ENCODE measurements at places on chromosomes 5 and 9.

DNA sequence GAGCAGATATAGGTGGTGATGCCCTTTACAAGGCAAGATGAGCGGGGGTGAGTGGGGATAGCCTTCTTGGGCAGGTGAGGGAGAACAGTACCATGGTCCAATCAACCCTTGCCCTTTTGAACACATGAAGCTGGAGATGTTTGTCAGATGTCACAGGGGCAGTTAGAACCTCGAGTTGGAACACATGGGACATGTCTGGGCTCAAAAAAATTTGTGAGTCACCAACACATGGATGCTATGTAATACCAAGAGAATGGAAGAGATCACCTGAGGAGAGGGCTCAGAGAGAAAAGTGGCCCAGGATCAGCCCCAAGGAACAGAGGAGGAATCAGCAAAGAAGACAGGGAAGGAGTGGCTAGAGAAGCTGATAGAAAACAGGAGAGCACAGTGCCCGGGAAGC lies 4.7 kb downstream of the PHYKPL start:
- DNase-seq = no peak

DNA sequence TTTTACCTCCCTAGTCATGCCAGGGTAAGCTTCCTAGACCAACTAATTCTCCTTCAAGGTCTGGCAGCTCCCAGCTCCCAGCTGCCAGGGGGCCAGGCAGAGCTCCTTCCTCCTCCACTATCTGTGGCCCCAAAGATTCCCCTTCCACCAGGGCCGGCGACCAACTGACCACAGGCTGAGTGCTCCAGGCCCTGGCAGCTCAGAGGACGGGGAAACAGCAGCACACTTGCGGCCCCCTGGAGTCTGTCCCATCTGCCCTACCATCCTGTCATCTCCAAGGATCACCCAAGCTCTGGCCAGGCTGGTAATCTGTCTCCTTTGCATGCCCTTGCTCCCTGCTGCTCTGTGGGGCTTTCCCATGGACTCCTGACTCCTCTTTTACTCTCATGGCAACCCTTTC lies 31.2 kb upstream of the BASP1 start:
- no peak for DNase-seq

DNA sequence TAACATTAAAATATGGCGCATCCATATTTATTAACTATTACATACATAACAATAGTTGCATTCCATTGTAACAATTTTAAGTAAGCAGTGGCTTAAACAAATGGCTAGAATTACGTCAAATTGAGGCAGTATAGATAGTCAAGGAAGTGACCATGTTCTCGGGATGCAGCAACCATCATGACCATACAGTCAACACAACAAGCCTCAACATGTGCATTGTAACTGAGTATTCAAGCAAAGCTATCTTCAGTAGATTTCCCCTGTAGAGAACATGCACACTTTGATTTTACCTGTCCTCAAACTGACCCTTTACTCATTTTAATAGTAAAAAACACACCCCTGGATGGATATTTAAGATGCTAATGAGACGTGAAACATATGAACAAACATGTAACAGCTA lies 356.4 kb downstream of the HINT1 start:
- DNase-seq = no peak

- DNase-seq = peak; percentile 77
These were observed 75.1 kb downstream of the FGF18 start for GRCh38 chr5:171494452-171495121.

DNA sequence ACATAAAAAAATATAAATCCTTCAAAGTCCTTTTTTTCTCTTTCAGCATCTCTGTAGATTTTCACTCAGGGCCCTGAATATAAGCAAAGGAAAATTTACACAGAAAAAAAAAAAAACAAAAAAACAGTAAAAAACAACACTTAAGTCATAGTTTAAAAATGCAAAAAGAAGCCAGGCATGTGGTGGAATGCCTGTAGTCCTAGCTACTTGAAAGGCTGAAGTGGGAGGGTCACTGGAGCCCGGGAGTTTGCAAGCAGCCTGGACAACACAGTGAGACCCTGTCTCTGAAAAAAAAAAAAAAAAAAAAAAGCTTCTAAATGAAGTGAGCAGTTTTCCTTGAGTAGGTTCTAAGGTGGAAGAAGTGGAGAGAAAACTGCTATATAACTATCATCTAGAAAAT lies 55.0 kb upstream of the BNC2 start:
- no peak for DNase-seq

- no peak for DNase-seq
These were observed 231.3 kb downstream of the NPR3 start for GRCh38 chr5:32942225-32942989.

GRCh38 chr9:123090956-123091355 lies 57.5 kb downstream of the GPR21 start:
- no peak for DNase-seq

DNA sequence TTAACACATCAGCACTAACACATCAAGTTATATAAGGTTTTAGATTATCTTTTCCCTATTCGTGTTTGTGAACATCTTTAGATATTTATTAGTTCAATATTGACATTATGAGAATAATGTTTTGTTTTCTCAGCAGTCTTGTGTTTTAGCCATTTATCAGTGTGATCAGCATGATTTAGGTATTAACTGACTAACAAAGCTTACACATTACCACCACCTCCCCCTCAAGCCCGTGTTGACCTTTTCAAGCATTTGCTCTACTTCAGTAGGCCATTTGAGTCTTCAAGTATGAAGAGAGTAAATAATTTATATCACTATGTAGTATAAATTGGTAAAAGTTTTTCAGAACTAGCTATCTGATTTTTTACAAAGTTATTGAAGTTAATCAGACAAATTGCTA lies 6.9 kb downstream of the PBX3 start:
- no peak for DNase-seq

DNA sequence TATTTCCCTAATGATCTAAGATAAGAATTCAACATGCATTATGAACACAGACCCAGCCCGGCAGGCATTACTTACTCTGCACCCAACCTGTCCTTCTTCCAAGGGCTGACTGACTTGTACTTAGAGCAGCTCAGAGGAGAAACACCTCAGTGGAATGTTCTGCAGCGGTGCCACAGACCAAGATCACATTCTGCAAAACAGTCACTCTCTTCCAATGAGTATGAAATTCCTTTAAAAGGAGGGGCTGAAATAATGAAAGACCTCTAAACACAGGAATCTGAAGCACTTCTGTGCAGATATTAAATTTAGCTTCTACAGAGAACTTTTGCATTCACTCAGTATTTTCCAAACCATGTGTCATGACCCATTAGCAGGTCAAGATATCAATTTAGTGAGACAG lies 172.9 kb downstream of the ZDHHC21 start:
- DNase-seq = no peak

DNA sequence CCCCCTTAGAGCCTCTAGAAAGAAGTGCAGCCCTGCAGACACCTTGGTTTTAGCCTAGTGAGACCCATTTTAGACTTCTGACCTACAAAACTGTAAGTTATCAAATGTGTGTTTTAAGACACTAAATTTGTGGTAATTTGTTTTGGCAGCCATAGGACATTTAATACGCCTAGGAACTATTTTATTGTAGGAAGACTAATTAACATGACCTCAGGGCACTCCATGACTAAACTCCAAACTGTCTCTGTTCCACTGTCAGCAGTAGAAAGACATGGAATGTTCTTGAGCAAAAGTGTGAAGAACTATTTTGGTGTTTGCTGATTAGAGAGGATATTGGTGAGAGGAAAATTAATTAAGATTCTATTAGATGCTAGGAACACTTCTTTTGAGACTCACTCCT lies 4.1 kb upstream of the APC start:
- DNase-seq = no peak

DNA sequence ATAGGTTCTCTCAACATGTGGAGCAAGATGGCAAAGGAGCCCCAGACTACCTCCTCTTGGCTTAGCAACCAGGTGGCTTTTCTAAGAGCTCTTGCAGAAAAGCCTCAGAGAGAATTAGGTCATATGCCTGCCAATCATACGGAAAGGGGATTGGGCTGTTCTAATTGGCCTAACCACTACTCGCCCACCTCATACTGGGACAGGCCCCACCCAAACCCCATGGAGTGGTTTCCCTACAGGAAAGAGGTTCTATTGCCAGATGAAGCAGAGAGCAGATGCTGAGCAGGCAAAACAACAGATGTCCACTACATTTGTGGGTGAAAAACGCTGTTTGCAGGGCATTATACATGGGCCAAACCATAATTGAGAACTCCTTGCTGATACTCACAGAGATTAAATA lies 29.0 kb downstream of the ABLIM3 start:
- DNase-seq = no peak

GRCh38 chr9:95143591-95144561 lies 173.6 kb downstream of the FANCC start:
- no peak for DNase-seq

DNA sequence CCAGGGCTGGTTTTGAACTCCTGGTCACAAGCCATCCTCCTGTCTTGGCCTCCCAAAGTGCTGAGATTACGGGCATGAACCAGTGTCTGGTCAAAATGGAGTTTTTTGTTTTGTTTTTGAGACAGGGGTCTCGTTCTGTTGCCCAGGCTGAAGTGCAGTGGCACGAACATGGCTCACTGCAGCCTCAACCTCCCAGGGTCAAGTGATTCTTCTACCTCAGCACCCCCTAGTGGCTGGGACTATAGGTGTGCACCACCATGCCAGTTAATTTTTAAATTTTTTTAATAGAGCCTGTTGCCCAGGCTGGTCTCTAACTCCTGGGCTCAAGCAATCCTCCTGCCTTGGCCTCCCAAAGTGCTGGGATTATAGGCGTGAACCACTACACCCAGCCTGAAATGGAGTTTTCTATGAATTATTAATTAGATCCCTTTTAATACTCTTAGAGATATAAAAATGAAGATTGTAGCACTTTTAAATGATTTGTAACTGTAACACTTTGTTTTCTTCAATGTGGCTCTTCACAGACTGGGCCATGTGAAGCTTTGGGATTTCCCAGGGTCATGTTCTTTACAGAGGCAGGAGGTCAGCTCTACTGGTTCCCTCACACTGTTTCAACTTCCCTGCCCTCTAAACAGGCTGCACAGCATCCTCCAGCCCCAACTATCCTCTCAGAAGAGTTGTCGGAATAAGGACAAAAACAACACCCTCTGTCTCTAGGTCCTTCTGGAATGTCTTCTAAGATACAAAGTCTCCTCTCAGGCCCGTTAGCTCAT lies 32.7 kb upstream of the SPARC start:
- DNase-seq = no peak

GRCh38 chr5:55572020-55572419 lies 37.3 kb upstream of the PLPP1 start:
- no peak for DNase-seq

- DNase-seq = no peak
These were observed 168.2 kb downstream of the CACNA1B start for GRCh38 chr9:138045541-138046490.

DNA sequence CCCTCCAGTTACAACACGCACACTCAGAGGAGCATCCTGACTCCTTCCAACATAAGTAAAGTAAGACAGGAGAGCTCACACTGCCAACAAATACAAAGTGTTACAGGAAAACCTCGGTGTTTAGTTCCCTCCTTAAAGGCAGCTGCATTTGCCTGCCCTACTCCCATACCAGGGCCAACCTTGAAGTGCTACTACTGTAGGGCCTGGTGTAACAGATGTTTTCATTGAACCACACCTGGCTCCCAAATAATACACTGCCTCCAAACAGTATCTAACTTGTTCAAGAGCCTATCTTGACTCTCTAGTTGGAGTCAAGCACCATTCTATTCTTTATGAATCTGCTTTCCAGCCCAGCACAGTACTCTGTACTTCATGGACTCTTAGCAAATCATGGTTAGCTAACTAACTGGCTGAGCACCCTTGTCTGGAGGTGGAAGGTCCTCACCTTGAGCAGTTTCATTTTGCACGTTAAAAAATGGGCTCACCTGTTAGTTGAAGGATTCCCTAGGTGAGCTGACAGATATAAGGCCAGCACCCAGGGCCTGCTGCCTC lies 34.6 kb downstream of the TTC39B start:
- no peak for DNase-seq

DNA sequence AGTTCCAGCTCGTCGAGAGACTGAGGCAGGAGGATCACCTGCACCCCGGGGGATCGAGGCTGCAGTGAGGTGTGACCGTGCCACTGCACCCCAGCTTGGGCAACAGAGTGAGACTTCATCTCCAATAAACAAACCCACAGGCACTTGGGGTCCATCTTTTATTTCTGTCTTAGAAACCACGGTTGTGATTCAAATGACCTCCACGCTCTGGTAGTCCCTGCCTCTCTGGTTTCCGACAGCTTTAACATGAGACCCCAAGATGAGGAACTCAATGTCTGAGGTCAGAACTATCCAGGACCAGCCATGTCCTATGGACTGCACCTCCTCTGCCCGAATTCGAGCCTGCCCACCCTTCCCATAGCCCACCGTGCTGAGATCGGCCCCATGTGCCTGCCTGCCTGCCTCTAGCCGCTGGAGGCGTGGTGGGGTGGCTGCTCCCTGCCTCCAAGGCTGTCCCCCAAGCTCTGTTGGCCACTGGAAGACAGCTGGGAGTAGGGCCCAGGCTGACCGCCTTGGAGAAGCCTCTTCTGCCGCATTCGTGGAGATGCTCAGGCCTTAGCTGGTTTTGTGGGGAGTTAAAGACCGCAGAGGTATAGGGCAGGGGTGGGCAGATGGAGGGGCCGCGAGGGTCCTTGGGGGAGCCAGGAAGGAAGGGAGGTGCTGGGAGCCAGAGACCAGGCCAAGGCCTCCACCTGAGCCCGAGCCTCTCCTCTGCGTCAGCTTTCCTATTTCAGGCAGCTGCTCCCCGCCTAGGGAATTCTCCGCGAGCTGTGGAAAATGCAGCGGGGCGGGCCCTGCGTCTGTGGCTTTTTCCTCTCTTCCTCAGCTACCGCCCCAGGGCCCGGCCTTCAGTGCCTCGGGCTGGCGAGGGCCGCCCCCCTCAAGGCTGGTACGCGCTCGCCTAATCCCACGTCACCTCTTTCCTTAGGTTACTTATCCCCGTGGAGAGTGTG lies 6.9 kb upstream of the WDR5 start:
- no peak for DNase-seq

GRCh38 chr5:13359344-13359743 lies 585.1 kb downstream of the DNAH5 start:
- no peak for DNase-seq

GRCh38 chr5:153157156-153157555 lies 333.3 kb upstream of the GRIA1 start:
- no peak for DNase-seq

GRCh38 chr9:130999245-130999623 lies 9.7 kb upstream of the LAMC3 start:
- DNase-seq = no peak

GRCh38 chr9:126009047-126009446 lies 261.9 kb downstream of the PBX3 start:
- DNase-seq = no peak

DNA sequence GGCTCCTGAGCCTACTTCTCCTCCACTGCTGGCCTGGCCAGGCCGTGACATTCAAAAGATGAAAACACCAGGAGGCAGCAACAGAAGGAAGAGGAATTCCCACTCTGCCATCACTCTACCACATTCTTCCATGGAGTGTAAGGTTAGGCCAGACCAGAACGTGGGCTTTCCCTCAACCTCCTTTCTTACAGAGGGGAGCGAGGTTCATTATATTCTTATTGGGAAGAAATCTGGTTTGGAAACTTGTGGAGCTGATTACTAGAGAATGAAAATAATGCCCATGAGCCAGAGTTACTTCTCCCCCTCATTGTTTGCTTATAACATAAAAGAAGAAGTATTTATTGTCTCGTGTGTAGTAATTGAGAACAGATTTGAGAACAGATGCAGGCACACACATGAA lies 136.3 kb upstream of the BASP1 start:
- no peak for DNase-seq

- DNase-seq = no peak
These were observed 773 bp upstream of the AGGF1 start for GRCh38 chr5:77029376-77029885.
